HEK293T (cell line): ENCODE measurements at places on chromosomes 6 and 20.

GRCh38 chr6:51161752-51162151 lies 343.1 kb downstream of the TFAP2B start:
- no peak for DNase-seq

- no peak for DNase-seq
Observed at GRCh38 chr6:105561486-105561885, 158.6 kb upstream of the PREP start.

- DNase-seq, result no peak
Observed at GRCh38 chr6:4890627-4891026, 113.2 kb downstream of the RPP40 start.

DNA sequence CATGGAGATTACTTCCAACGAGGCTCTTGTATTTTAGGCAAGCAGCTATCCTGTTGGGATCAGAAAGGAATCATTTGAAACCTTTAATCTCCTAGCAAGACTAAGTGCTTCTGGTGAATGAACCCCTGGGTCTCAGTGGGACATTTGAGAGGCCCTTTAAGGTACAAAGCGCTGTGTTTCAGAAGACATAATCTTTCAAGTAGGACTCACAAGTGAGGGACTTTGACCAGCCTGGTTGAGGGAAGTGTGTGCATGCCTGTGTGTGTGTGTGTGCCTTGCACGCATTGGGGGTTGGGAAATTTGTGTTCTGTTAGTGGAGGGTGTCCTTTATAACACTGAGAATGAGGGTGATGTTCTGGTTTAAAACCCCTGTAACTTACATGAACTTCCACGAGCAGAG lies 64.4 kb upstream of the KCNG1 start:
- no peak for DNase-seq

DNA sequence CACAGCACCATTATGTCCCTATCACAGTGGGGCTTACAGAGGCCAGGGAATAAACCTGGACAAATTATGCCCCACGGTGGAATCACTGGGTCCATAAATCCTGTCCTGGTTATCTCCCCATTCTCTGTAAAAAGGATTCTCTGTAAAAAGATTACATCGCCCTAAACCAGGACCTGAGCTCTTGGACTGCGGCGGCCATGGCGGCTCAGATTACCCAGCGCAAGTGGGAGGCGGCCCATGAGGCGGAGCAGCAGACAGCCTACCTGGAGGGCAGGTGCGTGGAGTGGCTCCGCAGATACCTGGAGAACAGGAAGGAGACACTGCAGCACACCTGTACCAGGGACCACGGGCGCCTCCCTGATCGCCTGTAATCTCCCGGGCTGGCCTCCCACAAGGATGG lies 8.4 kb upstream of the HLA-A start:
- no peak for DNase-seq

DNA sequence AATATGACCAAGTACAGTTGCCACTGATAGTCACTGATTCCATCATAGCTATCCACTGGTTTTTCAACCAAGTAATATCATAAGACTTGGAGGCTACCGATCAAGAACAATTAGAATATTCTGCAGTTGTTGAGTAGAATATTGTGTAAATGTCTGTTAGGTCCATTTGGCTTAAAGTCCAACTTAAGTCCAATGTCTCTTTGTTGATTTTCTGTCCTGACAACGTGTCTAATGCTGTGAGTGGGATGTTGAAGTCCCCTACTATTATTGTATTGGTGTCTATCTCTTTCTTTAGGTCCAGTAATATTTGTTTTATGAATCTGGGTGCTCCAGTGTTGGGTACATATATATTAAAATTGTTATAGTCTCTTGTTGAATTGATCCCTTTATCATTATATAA lies 13.9 kb downstream of the ARFGEF3 start:
- no peak for DNase-seq

DNA sequence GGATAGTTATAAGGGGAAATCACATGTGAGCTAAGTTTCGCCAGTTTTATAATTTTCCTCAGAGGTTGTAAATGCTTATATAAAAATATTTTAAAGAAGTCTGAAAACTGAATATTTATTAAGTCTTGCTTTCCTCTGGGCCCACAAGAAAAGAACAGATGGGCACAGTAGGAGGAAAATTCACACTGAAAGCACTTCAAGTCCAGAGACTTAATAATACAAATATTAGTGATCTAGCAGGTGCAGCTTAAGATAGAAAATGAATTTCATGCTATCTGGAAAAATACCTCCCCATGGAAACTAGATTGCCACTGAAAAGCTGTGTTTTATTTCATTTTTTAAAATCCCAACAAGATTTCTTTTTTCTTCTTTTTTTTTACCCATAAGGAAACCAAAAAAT lies 47.2 kb downstream of the ORC3 start:
- no peak for DNase-seq

DNA sequence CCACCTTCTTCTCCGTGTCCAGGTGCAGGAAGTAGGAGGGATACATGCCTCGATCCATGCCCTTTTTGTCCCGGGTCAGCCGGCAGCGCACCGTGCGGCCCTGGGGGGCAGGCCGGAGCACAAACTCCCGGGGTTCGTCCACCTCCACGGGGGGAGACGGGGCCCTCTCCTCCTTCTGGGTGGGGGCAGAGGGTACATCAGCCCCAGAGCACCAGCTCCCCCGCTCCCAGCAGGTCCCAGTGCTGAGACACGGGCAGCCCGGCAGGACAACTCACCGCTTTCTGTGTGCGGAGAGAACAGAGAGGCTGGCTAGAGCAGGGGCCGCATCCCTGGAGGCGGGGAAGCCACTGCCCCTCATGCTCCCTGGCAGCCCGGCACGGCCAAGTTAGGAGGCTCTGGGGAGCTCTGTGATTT lies 6.7 kb downstream of the TULP1 start:
- no peak for DNase-seq

GRCh38 chr20:51886891-51887608 lies 84.7 kb upstream of the SALL4 start:
- no peak for DNase-seq

- DNase-seq, result no peak
Observed at GRCh38 chr20:15205719-15206118, 868.3 kb upstream of the FLRT3 start.

DNA sequence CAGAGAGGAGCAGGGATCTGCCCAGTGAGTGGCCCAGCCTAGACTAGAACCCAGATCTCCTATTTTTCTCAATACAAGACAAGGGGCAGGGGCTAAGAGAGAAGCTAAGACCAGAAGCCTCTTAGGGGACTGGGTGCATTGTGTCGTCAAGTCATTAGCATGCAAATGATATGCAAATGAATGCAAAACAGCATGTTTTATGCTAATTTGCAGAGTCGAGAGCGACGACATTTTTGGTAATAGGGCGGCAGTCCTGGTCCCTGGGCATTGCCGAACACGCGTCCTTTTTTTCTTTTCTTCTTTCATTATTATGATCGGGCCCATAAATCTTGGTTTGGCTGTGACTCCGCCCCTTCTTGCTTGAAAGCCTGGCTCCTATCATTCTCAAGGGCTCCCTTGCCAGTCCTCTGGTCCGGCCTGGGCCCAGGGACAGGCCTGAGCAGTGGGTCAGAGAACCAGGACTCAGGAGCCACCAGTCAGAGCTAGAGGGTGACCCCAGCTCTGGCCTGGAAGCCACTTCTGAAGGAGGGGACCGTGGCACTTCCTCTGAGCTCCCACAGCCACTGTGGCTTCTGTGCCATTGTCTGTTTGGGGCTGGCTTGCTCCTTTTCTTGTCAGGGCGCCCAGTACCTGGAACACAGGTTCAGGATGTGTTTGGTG lies 32.0 kb upstream of the SCRT2 start:
- DNase-seq, result no peak

GRCh38 chr6:70685494-70686180 lies 18.0 kb downstream of the SMAP1 start:
- DNase-seq, result no peak

DNA sequence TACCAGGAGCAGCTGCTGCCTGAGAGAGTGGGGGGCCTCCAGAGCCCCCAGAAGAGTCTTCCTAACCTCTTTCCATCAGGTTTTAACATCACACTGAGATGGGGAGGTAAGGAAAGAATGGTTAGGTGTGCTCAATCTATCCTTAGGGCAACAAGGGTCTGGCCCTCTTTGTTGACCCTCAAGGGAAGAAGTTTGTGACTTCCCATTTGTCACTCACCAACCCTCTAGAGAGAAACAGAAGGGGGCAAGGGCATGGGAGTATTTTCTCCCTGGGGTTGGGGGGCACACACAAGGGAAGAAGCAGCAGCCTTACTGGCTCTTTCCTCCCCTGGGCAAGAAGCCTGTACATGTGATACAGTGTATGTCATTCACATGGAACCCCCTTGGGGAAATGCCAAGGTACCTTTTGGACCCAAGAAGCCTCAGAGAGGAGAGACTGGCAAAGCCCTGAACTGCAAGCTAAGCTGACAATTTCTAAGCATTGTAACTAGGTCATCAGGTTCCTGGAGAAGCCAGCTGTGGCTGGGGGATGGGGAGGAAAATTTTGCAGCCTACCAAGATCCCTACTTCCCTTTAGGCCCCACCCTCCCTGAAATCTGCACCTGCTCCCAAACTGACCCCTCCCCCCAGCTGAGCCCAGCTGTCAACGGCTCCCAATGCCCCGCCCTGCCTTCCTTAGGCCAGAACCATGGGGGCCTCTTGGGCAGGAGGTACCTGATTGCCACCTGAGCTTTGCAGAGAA lies 14.5 kb downstream of the BCL2L1 start:
- DNase-seq, result no peak

DNA sequence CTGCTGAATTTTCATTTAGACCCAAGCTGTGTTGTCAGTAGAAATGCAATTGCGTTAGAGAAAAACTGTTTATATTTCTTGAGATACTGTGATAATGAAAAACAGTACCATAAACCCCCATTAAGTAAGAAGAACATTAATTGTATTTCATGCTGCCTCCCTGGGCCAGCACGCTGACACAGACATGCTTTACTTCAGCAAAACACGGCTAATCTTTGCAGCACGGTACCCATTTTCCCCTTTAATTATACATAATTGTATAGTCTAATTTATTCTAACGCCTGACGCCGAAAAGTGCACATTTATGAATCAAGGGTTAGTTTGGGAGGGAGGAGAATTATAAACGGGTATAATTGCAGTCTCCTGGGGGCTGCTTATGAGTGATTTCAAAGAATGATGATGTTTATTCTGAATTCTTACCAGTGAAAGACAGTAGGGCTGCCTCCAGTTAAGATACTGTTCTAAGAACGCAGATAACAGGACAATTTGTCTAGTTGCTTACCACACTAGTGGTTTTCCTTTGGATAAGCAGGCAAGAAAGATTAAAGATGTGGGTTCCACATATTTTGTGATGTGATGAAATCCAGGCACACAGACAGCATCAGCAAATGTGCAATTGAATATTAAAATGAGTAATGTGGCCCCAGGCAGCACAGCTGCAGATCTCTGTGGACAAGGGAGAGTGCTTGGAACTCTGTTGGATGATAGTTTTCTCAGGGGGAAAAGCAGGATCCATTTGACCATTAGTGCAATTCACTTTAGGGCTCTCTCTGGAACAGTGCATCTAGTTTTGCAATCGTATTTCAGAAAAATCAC lies 4.7 kb upstream of the SULF2 start:
- DNase-seq, result no peak

DNA sequence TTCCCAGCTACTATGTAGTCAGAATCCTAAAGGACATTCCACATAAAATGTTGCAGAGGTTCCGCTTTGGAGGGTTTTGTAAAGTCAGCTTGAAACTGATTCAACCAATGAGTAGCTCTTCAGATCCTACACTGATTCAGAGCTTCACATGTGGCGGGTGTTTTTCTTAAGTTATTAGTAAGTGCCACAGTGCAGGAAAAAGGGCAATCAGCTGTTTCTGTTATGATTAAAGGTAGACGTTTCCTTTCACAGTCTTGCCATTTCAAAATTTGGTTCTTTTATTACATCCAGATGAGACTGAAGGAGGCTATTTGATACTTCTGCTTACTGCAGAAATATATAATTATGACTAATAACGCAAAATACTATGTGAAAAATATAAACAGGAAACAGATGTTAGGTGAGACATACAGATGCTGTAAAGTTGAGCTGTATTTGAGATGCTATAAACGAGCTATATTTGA lies 443.9 kb downstream of the CDKAL1 start:
- DNase-seq, result no peak

- DNase-seq, result no peak
Observed at GRCh38 chr6:43742931-43743632, 26.9 kb upstream of the VEGFA start.

GRCh38 chr6:41786451-41787218 lies 859 bp upstream of the TOMM6 start:
- DNase-seq, result peak; percentile 78

GRCh38 chr6:63394656-63395308 lies 75.0 kb upstream of the LGSN start:
- no peak for DNase-seq

DNA sequence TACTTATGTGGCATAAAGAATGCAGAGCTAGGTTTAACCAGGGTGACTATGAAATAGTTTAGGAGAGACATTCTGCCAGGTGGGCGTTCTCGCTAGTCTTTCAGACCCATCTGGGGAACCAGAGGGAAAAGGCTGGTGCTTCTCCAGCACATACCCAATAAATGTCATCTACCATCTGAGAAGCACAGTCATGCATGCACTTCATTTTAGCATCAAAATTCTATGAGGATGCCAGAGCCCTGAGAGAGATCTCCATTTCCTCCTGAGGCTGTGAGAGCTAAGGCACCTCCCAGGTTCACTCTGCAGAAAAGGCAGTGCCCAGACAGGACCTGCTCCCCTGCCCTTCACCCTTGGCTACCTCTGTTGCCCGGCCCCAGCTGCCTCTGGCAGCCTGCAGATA lies 231.7 kb upstream of the PRND start:
- no peak for DNase-seq

DNA sequence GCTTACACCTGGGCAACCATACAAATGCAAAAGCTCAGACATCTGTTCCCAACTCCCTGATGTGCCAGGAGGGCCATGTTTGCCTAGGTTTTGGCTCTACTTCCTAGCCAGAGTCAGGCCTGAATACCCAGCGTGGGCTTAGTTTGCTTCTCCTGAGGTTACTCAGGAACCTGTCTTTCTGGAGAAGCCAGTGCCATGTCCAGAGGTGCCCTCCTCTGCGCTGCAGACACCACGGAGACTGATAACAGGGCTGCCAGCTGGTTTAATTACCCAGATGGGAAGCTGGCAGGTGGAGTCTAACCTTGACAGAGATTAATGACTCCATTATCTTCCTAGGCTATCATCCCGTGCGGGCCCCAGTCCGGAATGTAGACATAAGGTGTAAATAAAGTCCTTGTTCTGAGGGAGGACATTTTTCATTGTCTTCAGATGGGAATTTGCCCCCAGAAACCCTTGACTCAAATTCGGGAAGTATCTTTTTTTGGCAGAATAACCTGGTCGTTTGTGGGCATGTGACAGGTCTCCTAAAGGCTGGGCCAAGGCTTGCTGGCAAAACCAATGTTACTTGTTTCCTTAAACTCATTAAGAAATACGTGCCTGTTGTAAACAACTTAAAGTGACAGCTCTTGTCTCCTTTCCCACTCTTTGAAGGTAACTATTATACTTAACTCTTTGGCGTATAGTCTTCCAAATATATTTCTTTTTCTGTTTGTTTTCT lies 29.2 kb upstream of the ZNFX1 start:
- DNase-seq, result no peak

GRCh38 chr6:91241946-91242613 lies 655.2 kb upstream of the MAP3K7 start:
- DNase-seq, result no peak

GRCh38 chr6:129853996-129854711 lies 7.0 kb downstream of the TMEM244 start:
- no peak for DNase-seq
